ENCODE measurements at places on chromosomes 7 and 10.

DNA sequence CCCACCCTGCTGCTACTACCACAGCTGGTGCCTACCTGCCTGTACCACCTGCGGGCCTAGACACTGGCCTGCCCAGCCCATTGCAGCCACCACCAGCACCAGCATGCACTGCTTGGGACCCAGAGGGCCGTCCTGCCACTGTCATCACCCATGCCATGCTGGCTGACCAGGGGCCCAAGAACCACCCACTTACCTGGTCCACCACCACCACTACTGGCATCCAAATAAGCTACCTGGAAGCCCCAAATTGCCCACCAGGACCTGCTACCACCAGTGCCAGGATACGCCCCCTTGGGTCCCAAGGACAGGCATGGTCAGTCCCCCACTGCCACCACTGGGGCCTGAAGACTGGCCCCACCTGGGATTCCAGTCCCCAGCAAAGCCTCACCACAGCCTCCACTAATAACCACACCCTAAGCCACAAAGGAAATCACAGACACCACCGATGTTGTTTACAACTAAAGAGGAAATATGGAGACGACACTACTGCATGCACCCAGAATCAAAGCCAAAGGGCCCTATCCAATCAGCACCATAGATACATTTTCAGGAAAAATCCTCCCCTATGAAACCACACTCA is 70.5 kb upstream of the DIP2C start:
- no peak for DNase-seq

GRCh38 chr7:142001163-142001874 is 5.6 kb downstream of the MGAM start:
- DNase-seq, result peak; percentile 46

DNA sequence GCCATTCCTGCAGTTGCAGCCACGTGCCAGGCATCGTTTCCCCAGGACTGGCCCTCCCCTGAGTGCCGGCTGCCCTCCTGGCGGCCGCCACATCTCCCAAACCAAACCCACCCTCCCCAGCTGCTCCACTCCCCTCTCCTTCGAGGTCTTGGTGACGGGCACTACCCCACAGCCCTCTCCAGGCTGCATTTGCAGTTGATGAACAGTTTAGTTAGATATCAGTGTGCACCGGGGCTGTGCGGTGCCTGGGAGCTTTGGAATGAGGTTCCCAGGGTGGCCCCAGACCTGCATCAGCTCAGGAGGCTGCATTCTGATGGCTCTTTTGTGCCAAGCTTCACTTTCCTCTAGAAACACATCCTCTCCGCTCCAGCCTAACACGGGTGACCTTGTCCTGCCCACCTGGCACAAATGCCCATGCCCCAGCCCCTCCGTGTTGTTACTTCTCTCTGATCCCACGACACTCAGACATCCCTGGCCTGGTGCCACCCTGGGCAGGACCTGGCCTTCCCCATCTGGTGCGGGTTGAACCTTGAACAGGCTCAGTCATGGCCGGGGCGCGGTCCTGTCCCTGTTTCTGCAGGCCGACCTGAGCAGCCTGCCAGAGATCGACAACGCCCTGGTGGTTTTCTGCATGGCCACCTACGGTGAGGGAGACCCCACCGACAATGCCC is 14.5 kb downstream of the TMEM120A start:
- no peak for DNase-seq

DNA sequence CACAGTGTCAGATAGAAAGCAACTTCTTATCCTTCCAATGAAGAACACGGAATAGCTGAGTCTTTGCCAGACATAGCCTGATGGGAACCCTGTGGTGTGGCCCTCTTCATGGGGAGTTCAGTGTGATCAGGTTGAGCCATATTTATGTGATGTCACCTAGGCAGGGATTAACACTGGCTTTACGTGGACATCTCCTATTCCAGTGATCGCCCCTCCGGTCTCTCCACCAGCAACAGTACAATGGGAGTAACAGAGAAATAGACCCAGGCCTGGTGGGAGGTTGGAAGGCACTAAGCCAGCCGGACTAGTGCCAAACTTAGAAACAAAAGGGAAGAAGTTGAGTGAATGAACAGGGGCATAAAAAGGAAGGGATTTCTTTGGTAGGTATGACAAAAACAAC is 358.1 kb downstream of the PRPF18 start:
- no peak for DNase-seq

- DNase-seq, result no peak
These were observed 1055.4 kb upstream of the AUTS2 start for GRCh38 chr7:68542831-68543230.

DNA sequence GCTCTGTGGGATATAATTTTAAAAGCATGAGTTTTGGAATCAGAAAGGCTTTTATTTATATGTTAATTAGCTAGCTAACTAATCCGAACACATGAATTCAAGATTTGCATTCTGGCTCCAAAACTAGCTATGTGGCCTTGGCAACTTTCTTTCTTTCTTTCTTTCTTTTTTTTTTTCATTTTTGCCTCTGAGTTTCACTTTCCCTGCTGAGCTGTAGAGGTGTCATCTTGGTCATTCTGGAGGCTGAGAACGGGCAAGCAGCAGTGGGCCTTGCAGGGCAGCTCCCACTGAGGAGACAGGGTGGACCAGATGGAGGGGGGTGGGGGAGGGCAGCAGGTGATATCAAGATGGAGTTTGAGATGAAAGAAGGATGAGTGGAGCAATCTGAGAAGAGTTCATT is 24.8 kb upstream of the SFMBT2 start:
- DNase-seq, result no peak

GRCh38 chr7:106537119-106537518 is 123.8 kb downstream of the CCDC71L start:
- no peak for DNase-seq

GRCh38 chr7:102395592-102395872 is 631 bp upstream of the PRKRIP1 start:
- no peak for DNase-seq

DNA sequence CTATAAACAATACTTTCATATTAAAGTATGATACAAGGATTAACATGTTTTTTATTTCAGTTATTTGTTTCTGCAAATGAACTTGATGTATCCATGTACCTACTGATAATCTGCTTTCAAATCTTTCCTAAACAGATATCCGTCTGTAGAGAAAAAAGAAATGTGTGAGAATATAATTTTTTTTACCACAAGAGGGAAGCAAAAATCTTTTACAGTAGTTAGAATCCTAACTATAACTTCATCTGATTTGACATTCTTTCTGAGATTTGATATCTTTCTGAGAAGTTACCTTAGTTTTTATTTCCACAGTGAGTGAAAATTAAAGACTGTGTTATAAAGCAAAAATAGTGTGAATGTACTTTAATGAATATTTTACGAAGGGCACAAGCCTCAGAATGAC is 203.9 kb upstream of the PCLO start:
- no peak for DNase-seq

DNA sequence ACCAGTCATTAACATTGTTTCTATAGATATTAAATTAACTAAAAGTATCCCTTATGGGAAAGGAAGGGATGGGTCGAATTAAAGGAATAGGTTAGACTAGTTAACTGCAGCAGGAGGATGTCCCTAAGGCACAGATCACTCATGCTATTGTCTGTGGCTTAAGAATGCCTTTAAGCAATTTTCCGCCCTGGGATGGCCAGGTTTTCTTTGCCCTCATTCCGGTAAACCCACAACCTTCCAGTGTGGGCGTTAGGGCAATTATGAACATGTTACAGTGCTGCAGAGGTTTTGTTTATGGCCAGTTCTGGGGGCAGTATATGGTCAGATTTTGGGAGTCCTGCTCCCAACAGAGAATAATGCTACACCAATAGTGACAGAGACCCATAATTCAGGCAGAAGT is 139.3 kb upstream of the CDK13 start:
- no peak for DNase-seq

Data from fibroblast of the aortic adventitia (primary cell).